ENCODE measurements at places on chromosomes 1 and 21. TPM values are rescaled to one million over a fixed set of nuclear protein-coding genes. Genes with fewer than 3 reads are reported as not detected.

The LIPI gene
- total RNA-seq = not detected

The HLX gene
- total RNA-seq = 5.6 TPM

The CRP gene
- total RNA-seq = not detected

The WDR64 gene
- total RNA-seq = not detected

The PLA2G2D gene
- total RNA-seq = not detected

The NADK gene
- 27.3 TPM for total RNA-seq

The SLC44A5 gene
- total RNA-seq = under 0.01 TPM

The CD2 gene
- not detected for total RNA-seq

The ARHGAP30 gene
- total RNA-seq = 0.05 TPM

The UBASH3A gene
- total RNA-seq = not detected

The ERVH48-1 gene
- not detected for total RNA-seq

The GFI1 gene
- under 0.01 TPM for total RNA-seq

The ATP1A4 gene
- total RNA-seq = not detected

The MPZ gene
- total RNA-seq = 0.88 TPM

The POGZ gene
- 35.8 TPM for total RNA-seq

Data from smooth muscle cell of the umbilical artery (primary cell).